ENCODE measurements at places on chromosomes 6 and 20. TPM values are rescaled to one million over a fixed set of nuclear protein-coding genes. Genes with fewer than 3 reads are reported as not detected.

- DNase-seq, result no peak
Observed at GRCh38 chr20:36092398-36093024, 62.0 kb upstream of the EPB41L1 start.

GRCh38 chr6:135521431-135521830 lies 23.9 kb upstream of the AHI1 start:
- no peak for DNase-seq

TNFRSF6B gene
- polyA plus RNA-seq, result 2.6 TPM

CEP43 gene
- 31.5 TPM for polyA plus RNA-seq

All from left renal pelvis (tissue), 4 donors.